ENCODE measurements at places on chromosomes 12 and 14.

DNA sequence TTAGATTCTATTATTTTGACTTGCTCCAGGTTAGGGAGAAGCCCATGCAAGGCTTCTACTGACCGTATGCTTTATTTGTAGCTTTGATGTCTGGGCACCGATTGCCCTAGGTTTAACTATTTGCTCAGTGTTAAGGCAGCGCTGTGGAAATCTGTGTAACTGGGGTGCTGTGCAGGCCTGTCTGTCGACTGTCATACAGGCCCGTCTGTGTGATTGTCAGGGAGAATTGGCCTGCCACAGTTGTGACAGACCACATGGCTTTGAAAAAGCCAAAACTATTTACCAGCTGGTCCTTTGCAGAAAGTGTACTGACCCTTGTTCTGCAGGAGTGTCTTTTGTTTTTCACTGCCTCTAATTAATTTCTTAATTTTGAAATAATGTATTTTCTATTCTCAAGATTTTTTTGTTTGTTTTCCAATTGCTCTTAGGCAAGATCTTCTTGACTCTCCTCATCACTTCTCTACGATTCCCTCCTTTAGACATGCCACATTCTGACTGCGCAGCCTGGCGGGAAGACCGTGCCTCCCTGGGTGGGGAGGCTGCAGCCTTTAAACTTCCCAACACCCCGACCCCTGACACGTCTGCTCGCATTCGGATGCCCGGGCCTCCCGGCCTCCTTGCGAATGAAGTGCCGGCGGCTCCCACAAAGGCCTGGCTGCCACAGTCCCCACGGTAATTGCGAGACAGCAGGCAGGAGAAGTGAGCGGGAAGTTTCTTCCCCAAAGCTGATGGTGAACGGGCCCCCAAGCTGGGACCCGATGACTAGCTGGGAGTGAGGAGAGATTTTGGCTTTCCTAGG is 99.0 kb upstream of the EVL start:
- no peak for DNase-seq

GRCh38 chr12:46659824-46660223 is 166.0 kb downstream of the SLC38A4 start:
- DNase-seq: no peak

DNA sequence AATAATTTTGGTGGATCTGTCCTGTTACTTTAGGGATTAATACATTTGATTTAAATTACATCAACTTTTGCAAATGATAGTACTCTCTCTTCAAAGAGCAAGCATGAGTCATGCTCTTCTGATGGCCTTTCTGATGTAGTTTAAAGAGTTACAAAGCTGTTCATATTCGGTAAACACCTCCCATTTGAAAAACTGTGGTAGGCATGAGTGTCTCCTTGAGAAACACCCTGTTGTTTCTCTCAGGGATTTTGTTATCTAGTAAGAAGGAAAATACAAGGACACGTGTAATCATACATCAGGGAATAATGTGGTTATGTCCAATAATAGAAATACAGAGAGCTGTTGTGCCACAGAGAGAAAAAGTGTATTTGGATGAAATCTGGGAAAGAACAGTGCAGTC is 53.3 kb upstream of the E2F7 start:
- no peak for DNase-seq

- DNase-seq: no peak
These were observed 12.9 kb downstream of the DYRK2 start for GRCh38 chr12:67661311-67662021.

DNA sequence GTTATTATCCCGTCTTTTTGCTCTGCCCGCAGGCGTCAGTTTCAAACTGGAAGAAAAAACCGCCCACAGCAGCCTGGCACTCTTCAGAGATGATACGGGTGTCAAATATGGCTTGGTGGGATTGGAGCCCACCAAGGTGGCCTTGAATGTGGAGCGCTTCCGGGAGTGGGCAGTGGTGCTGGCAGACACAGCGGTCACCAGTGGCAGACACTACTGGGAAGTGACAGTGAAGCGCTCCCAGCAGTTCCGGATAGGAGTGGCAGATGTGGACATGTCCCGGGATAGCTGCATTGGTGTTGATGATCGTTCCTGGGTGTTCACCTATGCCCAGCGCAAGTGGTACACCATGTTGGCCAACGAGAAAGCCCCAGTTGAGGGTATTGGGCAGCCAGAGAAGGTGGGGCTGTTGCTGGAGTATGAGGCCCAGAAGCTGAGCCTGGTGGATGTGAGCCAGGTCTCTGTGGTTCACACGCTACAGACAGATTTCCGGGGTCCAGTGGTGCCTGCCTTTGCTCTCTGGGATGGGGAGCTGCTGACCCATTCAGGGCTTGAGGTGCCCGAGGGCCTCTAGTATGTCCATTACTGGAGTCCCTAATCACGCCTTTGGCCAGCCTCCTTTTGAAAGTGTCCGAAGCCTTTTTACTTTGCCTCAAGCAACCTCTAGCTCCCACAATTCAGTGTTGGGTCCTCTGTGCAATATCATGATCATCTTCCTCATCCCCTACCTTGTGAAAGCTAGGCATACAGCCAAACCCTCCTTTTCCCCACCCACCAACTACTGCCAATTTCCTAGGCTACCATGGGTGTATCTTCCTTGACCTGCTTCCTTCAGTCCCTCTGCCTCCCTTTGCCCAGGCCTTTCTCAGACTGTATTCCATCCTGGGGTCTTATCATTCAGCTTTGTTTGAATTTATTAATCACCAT is 891 bp downstream of the SPRYD4 start:
- no peak for DNase-seq

Measured in activated B cell treated with CpG ODN at 0.5 μM for 24 hours (primary cell).